CD14-positive monocyte (primary cell): ENCODE measurements at places on chromosomes 1 and 21. TPM values are rescaled to one million over a fixed set of nuclear protein-coding genes. Genes with fewer than 3 reads are reported as not detected.

STPG1 gene
- 0.85 TPM for polyA plus RNA-seq

GRCh38 chr1:232090816-232091215 lies 464.2 kb downstream of the DISC1 start:
- no peak for DNase-seq
- no peak overlapping the region for H3K4me3 ChIP-seq
- H3K4me1 ChIP-seq = no peaks in the 10 kb centered on the region
- peaks cover 2% of the 10 kb centered on the region for H3K27me3 ChIP-seq
- no peak overlapping the region for H3K27ac ChIP-seq

- H3K27me3 ChIP-seq = no peaks in the 10 kb centered on the region
- DNase-seq = no peak
- H3K27ac ChIP-seq = no peak overlapping the region
- no peaks in the 10 kb centered on the region for H3K36me3 ChIP-seq
Observed at GRCh38 chr1:201781437-201781836, 47.5 kb upstream of the IPO9 start.

- H3K27ac ChIP-seq = no peak overlapping the region
- H3K4me3 ChIP-seq = no peak overlapping the region
- no peaks in the 10 kb centered on the region for H3K4me1 ChIP-seq
- H3K27me3 ChIP-seq = no peaks in the 10 kb centered on the region
- H3K36me3 ChIP-seq = no peaks in the 10 kb centered on the region
- DNase-seq = no peak
Observed at GRCh38 chr1:172287208-172287607, 133.3 kb upstream of the C1orf105 start.

DNA sequence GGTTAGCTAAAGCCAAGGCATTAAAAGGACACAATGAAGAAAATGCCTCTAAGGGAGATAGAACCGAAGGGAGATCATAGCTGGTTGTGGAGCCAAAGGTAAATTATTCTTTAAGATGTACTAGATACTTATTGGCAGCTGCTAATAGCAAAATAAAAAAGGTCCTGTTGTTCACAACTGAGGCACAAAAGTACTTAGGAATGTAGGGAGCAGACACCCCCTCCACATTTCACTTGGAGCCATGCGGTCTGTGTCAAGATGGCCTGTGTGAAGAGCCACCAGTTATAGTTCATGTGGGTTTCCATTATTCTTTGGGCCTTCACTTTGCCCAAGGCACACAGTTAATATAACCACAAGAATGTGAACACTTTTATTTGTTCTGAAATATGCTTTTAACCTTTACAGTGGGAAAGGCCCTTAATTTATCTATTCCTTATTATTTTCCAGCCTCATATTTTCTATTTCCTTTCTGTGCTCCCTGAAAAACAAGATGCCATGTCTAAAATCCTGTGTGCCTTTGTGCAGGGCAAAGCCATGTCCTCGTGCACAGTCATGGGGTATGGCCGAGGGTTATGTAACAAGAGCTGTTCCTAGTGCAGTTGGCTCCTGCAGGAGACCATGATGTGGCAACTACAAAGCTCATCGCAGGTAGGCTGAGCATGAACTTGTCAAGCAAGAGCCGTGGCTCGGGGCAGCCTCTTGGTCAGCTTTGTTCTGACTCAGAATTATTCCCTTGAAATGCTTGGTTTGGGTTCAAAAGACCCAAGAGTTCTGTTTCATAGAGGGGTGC lies 16.2 kb upstream of the WDR26 start:
- H3K4me3 ChIP-seq = no peak overlapping the region
- H3K4me1 ChIP-seq = no peaks in the 10 kb centered on the region
- DNase-seq = no peak

- no peak overlapping the region for H3K27ac ChIP-seq
- H3K27me3 ChIP-seq = no peaks in the 10 kb centered on the region
- no peak overlapping the region for H3K4me3 ChIP-seq
- no peaks in the 10 kb centered on the region for H3K36me3 ChIP-seq
Observed at GRCh38 chr1:239807361-239807760, 284.3 kb upstream of the FMN2 start.

S100A1 gene
- not detected for polyA plus RNA-seq
